ENCODE measurements at places on chromosomes 7 and 10.

DNA sequence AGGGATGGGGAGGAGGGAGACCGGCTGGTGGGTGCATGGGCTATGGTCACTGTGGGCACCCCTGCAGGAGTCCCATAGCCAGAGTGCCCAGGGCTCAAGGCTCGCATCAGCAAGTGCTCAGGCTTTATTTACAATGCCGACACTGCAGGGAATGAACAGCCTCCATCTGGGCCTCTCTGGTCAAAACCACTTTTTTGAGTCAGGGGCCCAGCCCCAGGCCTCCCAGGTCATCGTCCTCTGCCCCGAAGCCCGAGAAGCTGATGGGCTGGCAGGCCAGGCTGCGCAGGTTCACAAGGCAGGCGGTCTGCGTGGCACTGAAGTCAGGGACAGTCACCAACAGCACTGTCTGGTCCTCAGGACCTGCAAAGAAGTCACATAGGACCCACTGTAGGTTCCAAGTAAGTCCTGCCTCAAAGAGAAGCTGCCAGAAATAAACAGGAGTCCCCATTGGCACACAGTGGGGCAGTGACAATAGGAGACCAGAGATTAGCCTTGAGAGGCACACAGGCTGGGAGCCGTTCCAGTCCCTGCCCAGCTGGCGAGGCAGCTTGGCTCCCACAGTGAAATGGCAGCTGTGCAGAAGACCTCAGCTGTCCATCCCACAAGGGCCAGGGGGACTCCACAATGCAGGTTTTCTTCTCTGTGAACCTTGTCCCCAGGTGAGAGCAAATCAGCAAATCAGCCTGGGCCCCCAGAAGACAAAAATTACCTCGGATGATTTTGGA lies 8.6 kb downstream of the POLD2 start:
- no peak for DNase-seq

- DNase-seq: no peak
Observed at GRCh38 chr7:128893251-128894100, 17.0 kb downstream of the KCP start.

- DNase-seq: no peak
Observed at GRCh38 chr10:75018251-75018650, 93.2 kb upstream of the SAMD8 start.

GRCh38 chr7:88358526-88358838 lies 51.8 kb upstream of the STEAP4 start:
- no peak for DNase-seq

DNA sequence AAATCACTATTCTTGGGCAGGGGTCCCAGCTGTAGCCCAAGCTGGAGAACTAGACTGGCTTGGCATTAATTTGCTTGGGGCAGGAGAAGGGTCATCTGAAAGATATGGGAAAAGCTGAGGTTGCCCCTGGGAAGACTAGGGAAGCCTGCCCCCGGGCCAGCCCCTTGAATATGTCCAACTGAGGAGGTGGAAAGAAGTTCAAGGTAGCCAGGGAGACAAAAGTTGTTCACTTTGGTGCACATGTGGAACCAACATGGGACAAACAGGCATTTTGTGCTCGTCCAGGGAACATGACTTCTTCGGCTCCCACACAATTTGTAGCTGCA lies 1.4 kb upstream of the LRRC61 start:
- DNase-seq: no peak

- DNase-seq: no peak
Observed at GRCh38 chr7:33108554-33109004, 625 bp downstream of the RP9 start.

GRCh38 chr7:123797673-123798531 lies 47.1 kb upstream of the HYAL4 start:
- no peak for DNase-seq

DNA sequence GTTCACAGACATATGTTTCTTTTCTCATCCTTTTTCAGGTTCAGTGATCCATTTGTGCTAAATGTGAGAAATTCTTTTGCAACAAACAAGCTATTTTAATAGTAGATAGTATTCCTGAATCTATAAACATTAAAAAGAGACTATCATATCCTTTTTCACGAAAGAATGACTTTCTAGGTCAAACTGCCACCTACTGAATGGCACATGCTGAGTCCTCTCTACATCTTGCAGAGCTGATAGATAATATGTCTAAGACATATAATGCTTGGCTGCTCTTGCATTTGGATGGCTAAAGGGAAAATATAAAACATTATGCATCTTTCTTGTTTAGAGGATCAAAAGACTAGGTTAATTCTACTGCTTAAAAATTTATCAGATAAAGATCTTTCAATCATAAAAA lies 114.1 kb upstream of the SLC26A5 start:
- no peak for DNase-seq

DNA sequence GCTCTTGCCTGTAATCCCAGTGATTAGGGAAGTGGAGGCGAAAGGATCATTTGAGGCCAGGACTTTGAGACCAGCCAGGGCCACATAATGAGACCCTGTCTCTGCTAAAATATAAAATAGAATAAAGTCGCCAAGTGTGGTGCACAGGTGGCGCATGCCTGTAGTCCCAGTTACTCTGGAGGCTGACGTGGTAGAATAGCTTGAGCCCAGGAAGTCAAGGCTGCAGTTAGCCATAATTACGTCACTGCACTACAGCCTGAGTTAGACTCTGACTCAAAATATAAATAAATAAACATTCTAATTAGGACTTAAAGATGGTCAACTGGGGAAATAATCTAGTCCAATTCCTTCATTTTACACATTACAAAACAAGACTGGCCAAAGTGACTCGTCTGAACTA lies 768 bp downstream of the CHCHD2 start:
- no peak for DNase-seq

DNA sequence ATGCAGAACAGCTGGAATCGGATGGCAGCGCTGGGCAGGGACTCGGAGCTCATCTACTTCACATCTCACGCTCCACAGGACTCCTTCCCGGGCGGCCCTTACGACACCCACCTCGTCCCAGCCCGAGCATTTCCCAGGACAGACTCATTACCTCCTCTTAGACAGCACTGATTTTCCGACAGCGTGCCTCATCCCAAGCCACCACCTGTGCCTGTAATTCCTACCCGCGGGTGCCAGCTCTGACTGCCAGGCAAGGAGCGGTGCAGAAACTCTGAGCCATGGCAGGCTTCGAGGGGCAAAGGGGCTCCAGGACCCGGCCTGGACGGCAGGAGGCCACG lies 25.6 kb downstream of the GPER1 start:
- no peak for DNase-seq

- DNase-seq: no peak
Observed at GRCh38 chr7:114789161-114789560, 132.7 kb upstream of the MDFIC start.

DNA sequence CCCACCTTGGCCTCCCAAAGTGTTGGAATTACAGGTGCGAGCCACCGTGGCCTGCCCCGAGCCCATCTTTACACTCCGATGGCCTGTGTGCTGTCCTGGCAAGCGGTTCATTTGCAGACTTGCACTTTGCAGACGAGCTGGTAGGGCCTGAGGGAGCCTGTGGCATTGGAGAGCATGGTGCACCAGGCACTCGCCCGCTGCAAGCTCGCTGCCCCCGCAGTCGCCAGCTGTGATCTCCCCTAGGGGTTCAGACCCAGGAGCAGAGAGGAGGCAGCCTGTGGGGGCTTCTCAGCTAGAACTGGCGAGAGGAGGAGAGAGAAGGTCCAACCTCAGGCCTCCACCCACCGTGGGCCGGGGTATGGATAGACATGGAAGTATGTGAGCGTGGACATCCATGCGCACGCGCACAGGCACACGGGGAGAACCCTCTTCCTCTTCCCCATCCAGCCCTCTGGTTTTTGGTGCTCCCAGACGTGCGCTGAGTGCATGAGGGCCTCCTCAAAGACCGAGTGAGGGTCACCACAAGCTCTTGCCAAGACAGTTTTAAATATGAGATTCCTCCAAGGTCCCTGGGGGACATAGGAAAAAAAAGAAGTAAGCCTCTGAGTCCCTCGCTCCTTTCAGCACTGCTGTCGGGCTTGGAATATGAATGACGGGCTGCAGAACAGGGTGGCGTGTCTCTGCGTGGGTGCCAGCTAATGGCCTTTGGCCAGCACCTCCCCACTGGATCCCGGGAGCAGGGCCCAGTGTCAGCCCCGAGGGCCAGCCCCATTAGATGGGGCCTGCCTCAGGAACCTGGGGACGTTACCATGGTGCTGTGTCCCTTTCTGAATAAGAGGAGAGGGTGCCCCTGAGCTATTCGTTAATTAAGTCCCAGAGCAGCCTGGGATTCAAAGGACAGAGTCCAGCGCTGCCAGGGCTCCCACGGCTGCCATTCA lies 15.1 kb upstream of the TTYH3 start:
- DNase-seq: no peak

DNA sequence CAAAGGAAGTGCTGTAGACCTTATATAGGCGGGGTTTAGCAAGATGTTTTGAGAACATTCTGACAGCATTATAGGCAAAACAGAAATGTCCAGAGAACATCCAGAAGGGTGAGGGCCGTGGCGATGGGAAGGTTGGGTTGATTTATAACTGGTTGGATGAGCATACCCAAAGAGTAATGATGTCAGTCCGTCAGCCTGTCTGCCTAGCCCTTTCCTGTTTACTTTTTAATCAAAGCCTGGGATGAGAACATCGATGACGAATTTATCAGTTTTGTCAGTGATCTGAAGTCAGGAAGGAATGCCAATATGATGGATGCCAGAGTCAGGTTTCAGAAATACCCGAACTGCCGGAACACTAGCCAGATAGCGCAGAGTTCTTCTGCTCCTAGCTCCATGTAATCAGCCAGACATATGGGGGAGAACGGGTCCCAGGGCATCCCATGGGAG lies 33.8 kb upstream of the TRIM8 start:
- no peak for DNase-seq

DNA sequence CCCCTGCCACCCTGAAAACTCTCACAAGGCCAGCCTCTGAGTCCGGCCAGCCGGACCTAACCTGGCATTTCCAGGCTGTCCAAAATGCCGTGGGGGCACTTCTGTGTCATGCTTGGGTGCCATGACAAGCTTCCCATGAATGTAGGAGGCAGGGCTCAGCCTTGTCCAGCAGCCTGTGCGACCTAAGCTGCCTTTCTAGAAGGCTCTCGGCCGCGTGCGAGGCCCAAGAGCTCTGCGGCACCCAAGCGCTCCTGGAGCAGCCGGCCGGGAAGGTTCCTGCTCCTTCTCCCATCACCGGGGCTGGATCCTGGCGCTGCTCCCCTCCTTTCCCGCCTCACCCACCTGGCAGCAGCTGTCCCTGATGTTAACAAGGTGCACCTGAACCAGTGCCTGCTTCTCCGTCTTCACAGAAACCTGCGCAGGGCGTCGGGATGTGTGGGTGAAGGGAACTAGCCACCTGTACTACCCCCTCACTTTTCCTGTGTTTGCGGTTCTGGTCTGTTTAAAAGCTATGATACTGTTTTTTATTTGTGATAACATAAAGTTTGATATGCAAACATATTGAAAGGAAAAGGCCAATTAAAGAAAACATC lies 6.1 kb downstream of the GPER1 start:
- DNase-seq: no peak

DNA sequence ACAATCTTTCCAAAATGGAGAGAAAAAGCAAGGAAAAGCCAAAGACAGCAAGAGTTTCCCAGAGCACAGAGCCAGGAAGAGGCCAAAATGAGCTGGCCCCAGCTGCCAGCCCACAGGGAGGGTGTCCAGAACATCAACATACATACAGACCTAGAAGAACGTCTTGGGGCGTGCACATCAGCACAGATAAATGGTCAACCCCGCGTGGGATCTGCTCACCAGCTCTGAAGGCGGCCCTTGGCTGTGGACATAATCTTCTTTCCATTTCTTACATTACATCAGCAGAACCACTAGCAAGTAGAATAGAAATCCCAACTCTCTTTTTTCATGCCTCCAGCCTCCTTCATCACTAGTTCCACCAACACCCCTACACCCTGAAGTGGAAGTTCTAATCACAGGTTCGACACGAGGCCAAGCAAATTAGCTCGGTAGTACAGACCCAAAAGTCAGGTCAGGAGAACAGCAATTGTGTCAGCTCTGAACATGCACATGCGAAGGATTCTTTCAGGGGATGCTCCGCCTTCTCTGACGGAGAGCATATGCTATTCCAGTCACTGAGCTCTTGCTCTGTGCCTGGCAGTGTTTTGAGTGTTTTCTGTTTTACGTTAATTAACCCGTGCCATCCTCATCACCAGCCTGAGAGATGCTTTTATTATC lies 16.4 kb downstream of the SH3PXD2A start:
- no peak for DNase-seq

- DNase-seq: no peak
Observed at GRCh38 chr7:136142583-136142982, 165.4 kb upstream of the MTPN start.

GRCh38 chr7:55110993-55111361 lies 92.2 kb downstream of the EGFR start:
- DNase-seq: no peak

DNA sequence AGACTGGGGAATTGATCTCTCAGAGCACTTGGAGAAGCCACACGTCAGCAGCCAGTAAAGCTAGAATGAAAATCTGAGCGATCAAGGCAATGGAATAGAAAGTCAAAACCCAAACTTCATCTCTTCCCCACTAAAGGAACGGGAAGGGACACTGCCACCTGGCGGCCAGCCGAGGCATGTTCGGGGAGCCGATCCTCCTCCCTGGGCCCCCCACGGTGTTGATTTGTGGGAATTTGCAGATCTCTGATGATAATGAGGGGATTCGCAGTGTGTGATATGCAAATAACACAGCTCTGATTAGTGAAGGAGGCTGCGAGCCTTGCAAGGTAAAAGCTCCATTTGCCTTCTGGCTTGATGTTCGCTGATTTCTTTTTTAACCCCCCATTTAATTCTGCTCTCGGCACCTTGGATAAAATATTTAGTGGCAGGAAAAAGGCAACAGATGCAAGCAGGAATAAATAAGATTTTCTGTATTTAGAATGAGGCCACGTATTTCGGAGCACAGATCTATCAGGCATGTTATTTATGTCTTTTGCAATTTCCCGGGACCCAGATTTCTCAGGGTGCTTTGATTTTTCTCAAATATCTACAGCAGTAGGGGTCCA lies 258.6 kb downstream of the PAXIP1 start:
- DNase-seq: no peak

- DNase-seq: no peak
Observed at GRCh38 chr7:41093141-41093540, 609.7 kb downstream of the INHBA start.

DNA sequence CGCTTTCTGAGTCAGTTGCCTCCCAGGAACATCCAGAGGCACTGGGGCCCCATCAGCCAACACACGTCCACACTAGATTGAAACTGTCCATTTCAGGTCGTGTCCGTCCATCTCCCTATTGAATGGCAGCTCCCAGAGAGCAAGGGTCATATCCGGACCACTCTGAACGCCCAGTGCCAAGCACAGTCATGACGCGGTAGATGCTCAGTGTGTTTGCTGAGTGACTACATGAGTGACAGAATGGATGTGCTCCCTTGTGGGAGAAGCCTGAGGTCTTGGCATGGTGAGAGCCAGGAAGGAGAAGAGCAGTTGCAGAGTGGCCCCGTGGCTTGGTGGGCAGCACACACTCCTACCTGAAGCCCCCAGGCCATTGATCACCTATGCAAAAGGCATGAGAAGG lies 92.5 kb upstream of the CUX1 start:
- no peak for DNase-seq

GRCh38 chr10:44771233-44771995 lies 139.7 kb upstream of the TMEM72 start:
- DNase-seq: no peak

- DNase-seq: no peak
Observed at GRCh38 chr7:69208276-69208675, 390.0 kb upstream of the AUTS2 start.
